NCI-H460 (cell line): ENCODE measurements at places on chromosomes 5 and 9. TPM values are rescaled to one million over a fixed set of nuclear protein-coding genes. Genes with fewer than 3 reads are reported as not detected.

DNA sequence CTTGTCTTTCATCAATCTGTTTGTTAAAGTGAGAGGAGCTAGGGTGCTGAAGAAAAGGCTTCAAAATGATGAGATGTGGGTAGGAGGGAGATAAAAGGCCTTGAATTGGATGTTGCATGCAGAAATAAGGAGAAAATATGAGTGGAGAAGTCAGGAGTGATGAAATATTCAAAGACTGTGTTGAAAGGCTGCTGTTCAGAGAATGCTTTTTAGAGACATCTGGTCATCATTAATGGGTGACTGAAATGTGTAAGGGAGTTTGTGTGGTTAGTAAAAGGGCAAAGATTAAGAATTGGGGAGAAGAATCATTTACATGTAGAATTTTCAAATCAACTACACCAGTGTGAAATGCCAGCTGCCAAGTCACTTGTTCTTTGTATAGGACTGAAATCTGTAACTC, 383.9 kb downstream of the MAT2B start:
- no peak for DNase-seq

DNA sequence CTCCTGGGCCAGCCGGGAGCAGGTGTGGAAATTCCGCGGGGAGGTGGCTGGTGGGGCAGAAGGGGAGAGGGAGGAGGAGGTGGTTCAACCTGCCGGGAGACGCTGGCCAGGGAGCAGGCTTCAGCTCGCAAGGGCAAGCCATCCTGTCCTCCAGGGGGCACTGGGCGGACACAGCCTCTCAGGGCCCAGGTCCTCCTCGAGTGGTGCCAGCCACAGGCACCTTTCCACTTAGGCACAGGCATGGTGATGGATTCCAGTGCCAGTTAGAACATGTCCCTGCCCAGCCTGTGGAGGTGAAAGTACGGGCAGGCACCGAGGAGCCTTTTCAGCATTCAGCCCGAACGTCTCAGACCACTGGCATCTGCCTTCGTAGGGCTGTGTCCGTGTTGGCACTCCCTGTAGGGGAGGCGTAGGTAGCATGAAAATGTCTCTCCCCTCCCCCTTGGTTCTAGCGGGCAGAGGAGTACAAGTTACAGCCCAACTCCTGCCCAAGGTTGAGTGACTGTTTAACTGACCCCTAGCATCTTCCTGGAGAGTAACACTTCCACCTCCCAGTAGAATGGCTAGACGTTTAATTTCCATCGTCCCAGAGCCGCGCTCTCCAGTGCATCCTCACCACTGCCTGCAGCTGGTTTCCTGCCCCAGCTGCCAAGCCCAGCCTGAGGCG, 48.9 kb downstream of the DAB2IP start:
- peak; percentile 41 for DNase-seq

DNA sequence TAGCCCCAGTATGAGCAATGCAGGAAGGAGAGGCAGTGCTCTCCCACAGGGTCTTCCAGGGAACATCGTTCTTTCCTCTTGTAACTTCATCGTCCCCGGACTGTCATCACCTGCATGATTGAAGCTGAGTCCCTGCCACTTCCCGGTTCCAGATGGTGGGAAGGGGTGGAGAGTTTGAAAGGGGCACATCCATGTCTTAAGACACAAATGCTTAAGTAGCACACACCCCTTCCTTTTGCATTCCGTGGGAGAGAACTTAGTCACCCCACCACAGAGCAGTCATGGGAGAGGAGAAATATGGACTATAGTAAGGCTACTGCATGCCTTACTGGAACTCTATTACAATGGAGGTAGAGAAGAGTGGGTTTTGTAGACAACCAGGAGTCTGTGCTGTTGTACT, 165.3 kb upstream of the GAS1 start:
- DNase-seq = no peak

GRCh38 chr5:153626836-153627235, 136.4 kb downstream of the GRIA1 start:
- no peak for DNase-seq

GRCh38 chr9:133892193-133892920, 99.8 kb downstream of the VAV2 start:
- DNase-seq = no peak

Gene EGFLAM
- total RNA-seq = 53.0 and 58.8 TPM in 2 replicates

Gene IFNK
- not detected in 2 replicates for total RNA-seq

GRCh38 chr9:34272101-34272541, 56.9 kb downstream of the KIF24 start:
- DNase-seq = no peak

Gene SPATA31D4
- not detected in 2 replicates for total RNA-seq

Gene AP3B1
- 53.8 and 66.3 TPM in 2 replicates for total RNA-seq

DNA sequence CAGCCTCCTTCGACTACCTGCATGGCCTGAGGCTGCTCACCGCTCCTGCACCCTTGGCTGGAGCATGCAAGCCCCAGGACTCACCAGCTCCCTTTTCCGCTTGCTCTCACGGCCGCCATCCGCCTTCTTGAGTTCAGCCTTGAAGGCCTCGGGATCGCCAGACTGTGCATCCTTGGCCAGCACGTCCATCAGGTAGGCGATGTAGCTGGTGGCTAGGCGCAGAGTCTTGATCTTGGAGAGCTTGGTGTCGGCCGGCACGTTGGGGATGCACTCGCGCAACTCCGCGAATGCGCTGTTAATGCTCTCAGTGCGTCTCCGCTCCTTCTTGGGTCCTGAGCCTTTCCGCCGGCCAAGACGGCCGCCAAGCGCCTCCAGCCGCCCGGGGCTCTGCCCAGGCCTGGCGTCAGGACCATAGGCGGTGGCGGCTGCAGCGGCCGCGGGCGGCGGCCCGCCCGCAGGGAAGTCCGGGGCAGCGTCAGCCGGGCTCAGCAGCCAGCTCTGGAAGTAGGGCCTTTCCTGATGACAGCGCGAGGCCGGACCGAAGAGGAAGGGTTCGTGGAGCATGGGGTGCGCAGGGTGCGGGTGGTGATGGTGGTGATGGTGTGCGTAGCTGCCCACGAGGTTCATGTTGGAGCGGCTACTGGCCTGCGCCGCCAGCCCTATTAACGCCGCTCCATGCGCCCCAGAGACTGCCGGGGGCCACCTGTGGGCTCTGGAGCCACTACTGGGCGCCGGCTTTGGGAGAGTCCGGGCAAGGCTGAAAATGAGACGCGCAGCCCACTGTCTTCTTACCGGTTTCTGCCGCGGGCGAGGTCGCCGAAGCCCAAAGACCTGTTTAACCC, 424 bp downstream of the HAND1 start:
- no peak for DNase-seq

Gene GLRA1
- not detected in 2 replicates for total RNA-seq

Gene OGN
- total RNA-seq = not detected in 2 replicates

DNA sequence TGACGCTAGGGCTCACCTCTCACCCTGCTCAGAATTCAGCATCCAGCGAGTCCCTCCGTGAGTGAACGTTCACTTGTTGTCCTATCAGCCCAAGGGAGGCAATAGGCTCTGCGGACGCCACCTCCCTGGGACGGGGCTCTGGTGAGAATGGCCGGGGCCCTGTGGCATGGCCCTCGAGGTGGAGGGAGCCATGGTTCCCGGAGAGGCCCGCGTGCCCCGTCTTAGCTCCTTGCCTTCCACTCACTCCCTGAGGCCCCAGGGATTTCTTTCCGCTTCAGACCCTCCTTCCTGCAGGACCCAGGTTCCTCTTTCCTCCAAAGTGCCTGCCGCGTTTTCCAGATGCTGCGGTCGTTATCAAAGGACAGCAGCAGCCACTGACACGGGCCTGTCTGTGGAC, 21.5 kb downstream of the EXOC3 start:
- no peak for DNase-seq

DNA sequence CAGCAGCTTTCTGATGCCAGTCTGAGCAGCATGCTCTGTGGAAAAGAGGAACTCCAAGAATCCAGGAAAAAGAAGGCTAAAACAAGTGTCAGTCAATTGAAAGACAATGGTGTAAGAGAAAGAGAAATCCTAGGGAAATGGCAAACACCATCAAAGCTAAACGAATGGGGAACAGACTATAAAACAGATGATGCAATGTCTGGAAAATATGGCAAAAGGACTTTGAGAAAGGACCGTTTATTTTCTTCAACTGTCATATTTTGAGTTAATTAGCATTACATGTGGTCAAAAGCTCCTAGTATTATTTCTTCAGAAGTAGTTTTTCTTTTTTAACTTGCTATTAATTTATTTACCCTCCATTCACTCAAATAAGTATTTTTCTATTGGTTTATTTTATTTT, 465.2 kb downstream of the LRRC70 start:
- no peak for DNase-seq

- no peak for DNase-seq
Observed at GRCh38 chr9:19451240-19452087, 42.7 kb downstream of the ACER2 start.

DNA sequence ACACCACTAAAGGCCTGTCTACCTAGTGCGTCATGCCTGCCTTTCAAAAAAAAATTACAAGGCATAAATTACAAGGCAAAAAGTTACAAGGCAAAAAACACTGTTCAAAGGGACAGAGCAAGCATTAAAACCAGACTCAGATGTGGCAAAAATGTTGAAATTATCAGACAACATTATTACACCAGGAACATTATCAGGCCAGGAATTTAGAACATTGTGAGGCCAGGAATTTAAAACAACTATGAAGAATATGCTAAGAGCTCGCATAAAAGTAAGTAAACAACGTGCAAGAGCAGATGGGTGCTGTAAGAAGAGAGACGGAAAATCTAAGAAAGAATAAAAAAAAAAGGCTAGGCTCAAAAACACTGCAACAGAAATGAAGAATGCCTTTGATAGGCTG, 18.2 kb upstream of the MLANA start:
- no peak for DNase-seq

Gene GMCL2
- total RNA-seq = not detected in 2 replicates

Gene SNX18
- total RNA-seq = 10.5 and 12.6 TPM in 2 replicates

Gene PCDHB1
- 0.03 TPM in 1 of 2 replicates, not detected in the other for total RNA-seq

GRCh38 chr9:113621980-113622379, 158.5 kb downstream of the RGS3 start:
- DNase-seq = no peak

DNA sequence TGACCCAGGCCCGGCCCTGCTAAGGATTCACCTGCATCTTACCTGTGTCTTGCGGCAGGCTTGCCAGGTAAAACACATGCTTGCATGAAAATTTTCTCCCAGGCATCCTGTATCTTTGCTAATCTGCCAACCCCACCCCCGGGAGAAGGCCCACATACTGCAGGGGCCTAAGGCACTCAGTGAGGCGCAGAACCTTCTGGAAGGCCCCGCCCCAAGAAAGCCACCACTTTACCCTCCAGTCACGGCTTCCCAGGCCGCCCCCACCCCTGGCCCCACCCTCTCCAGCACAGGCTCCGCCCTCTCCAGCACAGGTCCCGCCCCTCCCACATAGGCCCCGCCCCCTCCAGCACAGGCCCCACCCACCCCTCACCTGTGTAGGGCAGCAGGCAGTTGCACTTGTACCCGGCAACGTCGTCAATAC, 29.8 kb upstream of the SEC16A start:
- no peak for DNase-seq

DNA sequence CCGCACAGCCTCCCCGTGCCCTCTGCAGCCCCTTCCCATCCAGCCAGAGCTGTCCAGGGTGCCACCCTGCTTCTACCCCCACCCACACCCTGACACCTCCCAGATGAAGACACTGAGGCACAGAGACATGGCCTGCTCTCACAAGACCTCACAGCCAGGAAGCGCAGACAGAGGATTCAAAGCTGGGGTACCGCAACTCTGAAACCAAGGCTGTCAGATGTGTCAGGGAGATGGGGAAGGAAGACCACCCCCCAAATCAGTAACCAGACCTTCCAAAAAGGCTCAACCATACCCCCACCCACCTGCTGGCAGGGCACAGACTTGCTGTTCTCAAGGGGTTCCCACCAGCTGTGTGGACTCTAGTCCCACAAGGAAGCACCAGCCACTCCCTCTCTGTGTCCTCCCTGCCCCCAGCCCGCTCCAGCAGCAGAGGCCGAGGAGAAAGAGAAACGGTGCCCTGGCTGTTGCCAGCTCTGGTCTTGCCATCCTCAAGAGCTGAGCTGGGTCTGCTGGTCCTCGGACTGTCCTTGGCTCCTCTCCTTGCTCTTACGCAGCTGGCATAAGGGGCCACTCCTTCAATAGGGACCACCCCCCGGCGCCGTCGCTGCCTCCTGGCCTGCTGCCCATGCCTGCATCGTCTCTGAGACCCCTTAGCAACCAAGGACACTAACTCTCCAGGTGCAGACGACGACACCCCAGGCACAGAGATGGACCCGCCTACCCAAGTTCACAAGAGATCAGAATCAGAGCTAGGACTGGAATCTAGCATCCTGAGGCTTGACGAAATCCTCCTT, 699 bp downstream of the AKNA start:
- no peak for DNase-seq

DNA sequence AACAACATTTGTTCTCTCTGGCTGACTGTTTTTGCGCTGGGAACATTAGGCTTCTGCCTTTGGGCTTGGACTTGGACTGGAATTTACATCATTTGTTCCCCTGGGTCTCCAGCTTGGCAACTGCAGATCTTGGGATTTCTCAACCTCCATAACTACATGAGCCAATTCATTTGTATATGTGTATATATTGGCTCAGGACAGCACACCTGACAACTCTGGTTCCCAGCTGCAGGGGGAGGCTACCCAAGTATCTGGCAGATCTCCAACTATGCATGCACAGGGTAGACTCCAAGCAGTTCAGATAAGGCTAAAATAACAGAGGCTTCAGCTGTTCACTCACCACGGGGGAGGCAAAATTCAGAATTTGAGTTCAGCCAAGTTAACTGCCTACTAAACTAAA, 31.6 kb upstream of the F2RL1 start:
- DNase-seq = no peak

GRCh38 chr9:68651280-68651893, 53.7 kb upstream of the PIP5K1B start:
- no peak for DNase-seq

Gene BTNL3
- not detected in 2 replicates for total RNA-seq

DNA sequence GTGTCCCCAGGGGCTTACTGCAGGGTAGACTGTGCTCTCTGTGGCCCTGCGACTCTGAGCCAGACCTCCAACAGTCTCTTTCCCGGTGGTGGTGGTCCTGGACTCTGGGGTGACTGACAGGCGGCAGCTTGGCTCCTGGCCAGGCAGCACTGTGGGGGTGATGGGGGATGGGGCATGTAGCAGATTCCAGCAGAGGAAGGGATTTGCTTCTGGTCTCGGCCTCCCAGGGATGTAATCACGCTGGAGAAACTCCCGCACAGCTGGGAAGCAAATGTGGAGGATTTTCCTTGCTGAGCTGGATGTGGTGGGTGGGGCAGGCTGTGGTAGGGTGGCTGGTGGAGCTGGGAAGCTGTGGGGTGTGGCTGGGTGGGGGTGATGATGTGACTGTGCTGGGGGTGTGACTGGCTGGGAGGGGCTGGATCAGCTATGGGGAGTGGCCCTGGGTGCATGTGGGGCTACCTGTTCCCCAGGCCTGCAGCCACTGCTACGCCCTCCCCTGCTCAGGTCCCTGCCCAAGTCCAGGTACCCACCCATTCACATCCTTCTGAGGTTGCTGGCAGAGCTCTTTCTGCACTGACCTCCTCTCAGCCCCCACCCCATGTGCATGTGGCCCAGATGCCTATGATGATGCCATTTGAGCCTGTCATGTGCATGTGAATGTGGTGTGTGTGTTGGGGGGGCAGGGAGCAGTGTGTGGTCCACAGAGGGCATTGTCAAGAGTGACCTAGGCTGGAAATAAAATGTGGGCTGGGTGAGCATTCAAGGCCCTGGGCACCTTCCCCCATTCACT, 3.8 kb downstream of the NDST1 start:
- peak; percentile 73 for DNase-seq

- no peak for DNase-seq
Observed at GRCh38 chr5:33753704-33754103, 138.1 kb downstream of the ADAMTS12 start.

Gene C5orf34
- 11.5 and 13.1 TPM in 2 replicates for total RNA-seq
